GM18507 (cell line): ENCODE measurements at places on chromosomes 16 and 17.

GRCh38 chr17:67467500-67468455 lies 90.7 kb downstream of the PITPNC1 start:
- DNase-seq: no peak

DNA sequence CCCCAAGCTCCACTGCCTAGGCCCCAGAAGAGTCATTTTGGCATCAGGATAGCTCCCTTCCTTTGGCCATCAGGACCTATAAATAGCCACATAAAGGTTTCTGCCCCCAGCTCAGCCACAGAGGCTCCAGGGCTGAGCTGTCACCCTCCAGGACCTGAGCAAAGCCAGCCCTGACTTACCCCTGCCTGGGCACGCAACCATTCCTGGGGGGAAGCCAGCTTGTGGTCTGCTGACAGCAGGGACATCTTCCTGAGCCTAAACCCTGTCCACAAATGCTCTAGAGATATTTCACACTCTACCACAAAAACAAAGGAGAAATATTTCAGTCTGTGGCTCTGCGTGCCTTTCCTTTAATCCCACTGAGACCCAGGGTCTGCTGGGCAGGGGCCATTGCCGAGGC lies 123.7 kb upstream of the CCL2 start:
- DNase-seq: no peak

DNA sequence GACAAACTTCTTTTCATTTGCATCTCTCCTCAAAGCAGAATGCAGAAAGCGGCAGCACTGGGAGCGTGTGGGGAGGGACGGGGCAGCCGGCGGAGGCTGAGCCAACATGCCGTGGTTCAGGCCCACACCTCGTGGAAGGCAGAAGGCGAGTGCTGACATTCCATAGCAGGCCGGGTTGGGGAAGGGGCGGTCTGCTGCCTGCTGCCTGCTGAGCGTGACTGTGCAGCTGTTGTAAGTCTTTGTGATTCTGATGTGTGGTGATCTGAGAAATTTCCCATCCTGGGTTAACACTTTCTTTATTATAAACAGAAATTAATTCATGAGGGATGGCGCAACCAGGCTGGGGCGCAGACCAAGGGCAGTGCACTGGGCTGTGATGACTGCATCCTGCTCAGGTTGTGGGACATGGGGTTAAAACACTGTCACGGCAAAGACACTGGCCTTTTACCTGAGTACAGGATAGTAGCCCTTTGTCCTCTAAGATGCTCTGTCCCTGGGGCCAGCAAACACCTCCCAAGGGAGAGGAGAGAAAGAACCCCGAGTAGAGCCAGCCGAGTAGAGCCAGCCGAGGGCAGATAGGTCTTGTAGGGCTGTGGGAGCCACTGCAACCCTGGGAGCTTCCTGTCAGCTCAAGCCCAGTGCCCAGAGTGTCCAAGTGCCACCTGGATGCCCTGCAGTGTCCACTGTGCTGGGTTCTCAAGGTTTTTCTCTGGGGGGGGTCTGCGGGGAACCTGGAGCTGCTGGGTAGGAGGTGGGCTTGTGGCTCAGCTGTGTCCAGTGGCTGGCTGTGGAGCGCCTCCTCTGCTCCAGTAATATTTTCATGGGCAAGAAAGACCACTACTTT lies 8.8 kb upstream of the DNASE1 start:
- no peak for DNase-seq

- DNase-seq: no peak
Measured at GRCh38 chr17:31583772-31584356, 192.4 kb downstream of the RAB11FIP4 start.

DNA sequence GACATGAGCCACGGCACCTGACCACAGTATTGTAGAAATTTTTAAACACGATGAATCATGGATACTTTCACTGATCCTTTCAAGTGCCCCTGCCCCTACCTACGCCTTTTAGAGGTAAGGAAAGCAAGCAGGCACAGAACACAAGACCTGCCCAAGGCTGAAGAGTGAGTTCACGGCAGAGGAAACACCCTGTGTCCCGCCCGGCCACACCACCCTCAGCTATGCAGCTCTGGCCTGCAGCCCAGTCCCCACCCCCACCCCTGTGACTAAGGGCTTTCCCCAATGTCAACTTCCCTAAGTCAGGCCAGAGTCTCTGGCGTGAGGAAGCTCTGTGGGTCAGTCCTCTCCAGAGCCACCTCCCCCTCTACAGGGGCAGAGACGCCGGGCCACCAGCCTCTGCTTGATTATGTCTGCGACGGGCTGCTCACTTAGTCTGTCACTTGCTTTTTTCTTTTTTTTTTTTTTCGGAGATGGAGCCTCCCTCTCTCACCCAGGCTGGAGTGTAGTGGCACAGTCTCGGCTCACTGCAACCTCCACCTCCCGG lies 8.4 kb downstream of the SLC16A5 start:
- DNase-seq: no peak

- no peak for DNase-seq
Measured at GRCh38 chr17:45743626-45744326, 40.3 kb upstream of the CRHR1 start.

DNA sequence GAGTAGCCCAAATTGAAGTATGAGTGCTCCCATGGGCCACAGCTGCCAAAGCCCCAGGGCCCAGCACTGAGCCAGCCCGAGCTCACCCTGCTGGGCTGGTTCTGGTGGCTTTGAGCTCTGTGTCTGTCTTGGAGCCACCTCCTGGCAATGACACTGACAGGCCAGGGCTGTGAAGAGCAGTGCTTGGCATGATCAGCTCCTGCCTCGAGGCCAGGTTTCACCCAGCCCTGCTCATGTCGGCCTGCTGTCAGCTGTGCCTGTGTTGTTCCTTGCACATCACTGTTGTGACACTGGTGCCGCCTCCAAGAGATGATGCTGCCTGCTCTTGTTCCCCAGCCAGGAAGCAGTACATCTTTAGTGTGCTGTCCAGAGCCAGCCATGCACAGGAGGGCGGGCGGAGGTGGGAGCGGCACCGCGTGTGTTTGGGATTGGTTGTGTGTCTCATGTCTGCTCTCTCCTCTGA lies 26.0 kb downstream of the PLD6 start:
- DNase-seq: no peak

DNA sequence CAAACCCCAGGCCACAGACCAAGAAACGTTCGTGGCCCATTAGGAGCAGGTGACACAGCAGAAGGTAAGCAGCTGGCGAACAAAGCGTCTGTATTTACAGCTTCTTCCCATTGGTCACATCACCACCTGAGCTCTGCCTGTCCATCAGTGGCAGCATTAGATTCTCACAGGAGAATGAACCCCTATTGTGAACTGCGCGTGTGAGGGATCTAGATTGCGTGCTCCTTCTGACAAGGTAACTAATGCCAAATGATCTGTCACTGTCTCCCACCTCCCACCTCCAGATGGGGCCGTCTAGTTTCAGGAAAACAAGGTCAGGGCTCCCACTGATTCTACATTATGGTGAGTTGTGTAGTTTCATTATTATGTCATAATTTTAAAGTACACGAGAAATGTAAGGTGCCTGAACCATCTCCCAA lies 186.3 kb downstream of the CPPED1 start:
- no peak for DNase-seq

GRCh38 chr17:71790791-71791190 lies 330.0 kb upstream of the SOX9 start:
- DNase-seq: no peak

DNA sequence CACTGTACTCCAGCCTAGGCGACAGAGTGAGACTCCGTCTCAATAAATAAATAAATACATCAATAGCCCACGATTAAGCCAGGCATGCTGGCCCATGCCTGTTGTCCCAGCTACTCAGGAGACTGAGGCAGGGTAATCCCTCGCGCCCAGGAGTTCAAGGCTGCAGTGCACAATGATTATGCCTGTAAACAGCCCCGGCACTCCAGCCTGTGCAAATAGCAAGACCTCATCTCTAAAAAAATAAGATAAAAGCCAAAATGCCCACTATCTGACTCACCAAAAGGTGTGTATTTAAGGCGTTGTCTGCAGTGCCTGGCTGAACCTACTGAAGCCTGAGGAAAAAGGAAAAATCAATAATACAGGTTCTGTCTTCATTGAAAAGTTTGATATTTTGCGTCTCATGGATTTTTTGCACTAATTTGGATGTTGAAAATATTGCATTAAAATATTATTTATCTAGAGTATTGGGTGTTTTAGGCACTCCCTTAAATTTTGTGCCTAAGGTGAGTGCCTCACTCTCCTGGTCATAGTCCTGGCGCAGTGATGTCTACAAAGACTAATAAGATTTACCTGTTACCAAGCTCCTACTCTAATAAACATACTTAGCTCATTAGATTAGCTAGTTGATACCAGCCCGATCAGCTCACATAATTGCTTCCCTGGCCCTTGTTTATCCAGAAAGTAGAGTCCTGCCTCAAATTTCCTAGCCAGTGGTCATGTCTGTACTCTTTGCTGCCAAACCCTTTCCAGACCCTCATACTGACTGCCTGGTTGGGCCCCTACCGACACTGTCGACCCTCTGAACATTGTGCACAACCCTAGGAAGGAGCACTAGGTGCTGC lies 24.7 kb upstream of the TOB1 start:
- no peak for DNase-seq
